ENCODE measurements at places on chromosomes 6 and 20. TPM values are rescaled to one million over a fixed set of nuclear protein-coding genes. Genes with fewer than 3 reads are reported as not detected.

SOX4 gene
- 9.2 TPM for total RNA-seq

HLA-DRB1 gene
- total RNA-seq = not detected

CST5 gene
- total RNA-seq = not detected

KATNA1 gene
- 11.8 TPM for total RNA-seq

MLIP gene
- total RNA-seq = not detected

OVOL2 gene
- total RNA-seq = 0.19 TPM

BPIFB1 gene
- 0.08 TPM for total RNA-seq

WFDC8 gene
- not detected for total RNA-seq

ACSS2 gene
- total RNA-seq = 11.9 TPM

FNDC11 gene
- total RNA-seq = 0.21 TPM

CCN6 gene
- not detected for total RNA-seq

EPPIN gene
- not detected for total RNA-seq

CTAGE9 gene
- not detected for total RNA-seq

PEX3 gene
- 13.9 TPM for total RNA-seq

EYA2 gene
- 2.2 TPM for total RNA-seq

All from A549 treated with GW870086 at 1 μM for 4 hours (cell line).